ENCODE measurements at places on chromosomes 1 and 21.

GRCh38 chr21:22120616-22121266 lies 1122.5 kb downstream of the NCAM2 start:
- no peak for DNase-seq

DNA sequence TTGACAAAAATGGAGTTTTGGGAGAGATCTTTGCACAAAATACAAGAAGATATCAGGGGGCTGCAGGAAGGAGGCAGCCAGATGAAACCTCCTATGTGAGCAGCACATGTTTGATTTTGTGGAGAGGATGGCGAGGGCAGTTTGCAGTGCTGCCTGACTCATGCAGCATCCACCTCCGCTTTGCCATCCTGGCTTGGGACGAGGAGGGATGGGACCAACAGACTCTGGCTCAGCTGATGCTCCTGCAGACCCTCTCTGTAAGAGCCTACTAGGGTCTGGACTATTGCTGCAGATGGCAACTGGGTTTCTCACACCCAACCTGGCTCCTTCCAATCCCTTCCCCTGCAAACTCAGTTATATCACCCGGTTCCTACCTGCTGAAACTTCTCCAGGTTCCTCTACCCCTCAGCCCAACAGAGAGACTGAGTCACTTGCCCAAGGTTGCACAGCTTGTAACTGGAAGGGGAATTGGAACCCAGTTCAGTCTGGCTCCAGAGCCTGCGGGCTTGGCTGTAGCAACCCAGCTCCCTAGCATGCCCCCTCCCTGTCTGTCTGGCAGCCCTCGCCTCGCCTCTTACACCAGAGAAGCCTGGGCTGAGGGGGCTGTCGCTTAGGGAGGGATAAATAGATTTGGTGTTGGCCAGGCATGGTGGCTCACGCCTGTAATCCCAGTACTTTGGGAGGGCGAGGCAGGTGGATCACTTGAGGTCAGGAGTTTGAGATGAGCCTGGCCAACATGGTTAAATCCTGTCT lies 205.8 kb downstream of the PTPRU start:
- DNase-seq, result no peak

- DNase-seq, result peak; percentile 23
Measured at GRCh38 chr1:39575191-39576015, 1.2 kb downstream of the PABPC4 start.

DNA sequence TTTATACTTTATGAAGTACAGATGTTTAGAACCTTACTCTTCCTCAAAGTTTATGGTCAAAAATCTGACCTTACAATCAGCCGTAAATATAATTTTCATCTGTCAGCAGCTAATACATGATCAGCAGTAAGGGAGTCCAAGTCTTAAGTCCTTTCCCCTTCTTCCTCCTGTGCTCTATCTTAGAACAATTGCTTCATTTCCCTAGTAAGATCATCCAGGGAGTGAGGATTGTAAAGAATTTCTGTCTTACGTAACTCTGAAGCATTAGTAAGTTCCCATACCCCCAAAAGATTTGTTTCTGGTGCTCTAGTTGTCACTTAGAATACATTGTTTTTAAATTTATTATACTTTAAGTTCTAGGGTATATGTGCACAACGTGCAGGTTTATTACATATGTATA lies 2.1 kb downstream of the SETDB1 start:
- peak; percentile 3 for DNase-seq

GRCh38 chr1:238681451-238681850 lies 704.9 kb upstream of the CHRM3 start:
- DNase-seq, result no peak

- DNase-seq, result peak; percentile 34
Measured at GRCh38 chr1:30033256-30034104, 689.9 kb downstream of the MATN1 start.

- DNase-seq, result peak; percentile 68
Measured at GRCh38 chr1:82978461-82979324, 1020.2 kb downstream of the TTLL7 start.

GRCh38 chr1:89739013-89739843 lies 81.6 kb upstream of the LRRC8D start:
- DNase-seq, result peak; percentile 41

- DNase-seq, result no peak
Measured at GRCh38 chr1:107110326-107110725, 30.5 kb upstream of the NTNG1 start.

DNA sequence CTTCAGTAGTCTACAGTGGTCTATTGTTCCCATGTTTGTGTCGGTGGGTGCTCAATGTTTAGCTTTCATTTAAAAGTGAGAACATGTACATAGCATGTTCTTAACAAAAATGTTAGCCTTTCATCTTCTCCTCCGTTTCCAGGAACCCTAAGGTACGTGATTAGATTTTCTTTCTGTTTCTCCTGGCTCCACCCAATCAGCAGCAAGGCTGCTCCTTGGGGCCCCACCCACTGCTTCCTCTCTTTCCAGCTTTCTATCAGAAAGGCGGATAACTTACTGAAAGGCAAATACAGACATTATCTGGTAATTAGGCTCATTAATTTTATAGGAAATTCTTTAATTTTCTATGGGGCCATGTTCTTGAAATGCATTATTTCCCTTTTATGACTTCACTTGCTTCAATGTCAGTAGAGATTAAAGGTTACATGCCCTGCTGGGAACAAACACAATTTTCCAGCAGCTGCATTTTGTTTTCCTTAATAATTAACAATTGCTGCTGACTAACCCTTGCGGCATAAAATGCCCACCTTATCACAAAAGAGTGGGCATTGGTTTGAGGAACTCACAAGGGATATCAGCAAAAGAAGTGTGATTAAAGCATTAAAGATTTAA lies 324.9 kb upstream of the SNX7 start:
- peak; percentile 79 for DNase-seq

GRCh38 chr1:248372394-248372793 lies 3.2 kb upstream of the OR2T6 start:
- no peak for DNase-seq

GRCh38 chr1:76919085-76919484 lies 51.8 kb downstream of the ST6GALNAC5 start:
- DNase-seq, result no peak

DNA sequence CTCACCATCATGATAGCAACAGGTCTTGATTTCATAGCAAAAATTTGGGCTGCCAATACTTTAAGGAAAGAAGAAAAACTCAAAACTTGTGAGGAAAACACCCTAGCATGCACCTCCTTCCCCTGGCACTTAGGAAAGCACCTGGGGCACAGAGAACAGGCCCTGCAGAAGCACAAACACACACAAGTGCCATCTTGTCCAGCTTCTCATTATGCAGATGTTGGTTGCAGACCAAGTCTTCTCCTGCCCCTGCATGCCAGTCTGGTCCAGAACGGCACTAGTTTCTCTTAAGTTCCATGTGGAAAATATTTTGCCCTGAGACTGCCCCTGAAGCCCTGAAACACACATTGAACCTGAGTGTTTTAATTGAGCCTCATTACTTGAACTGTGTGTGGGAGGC lies 6.3 kb upstream of the ETV3 start:
- DNase-seq, result no peak

GRCh38 chr1:112325504-112325903 lies 70.5 kb upstream of the CTTNBP2NL start:
- DNase-seq, result no peak

- no peak for DNase-seq
Measured at GRCh38 chr1:2269922-2270259, 41.8 kb downstream of the SKI start.

GRCh38 chr1:150221552-150221951 lies 14.4 kb downstream of the ANP32E start:
- DNase-seq, result peak; percentile 9

GRCh38 chr1:93007941-93008577 lies 46.8 kb upstream of the DIPK1A start:
- peak; percentile 69 for DNase-seq

GRCh38 chr21:29235714-29236197 lies 63.0 kb upstream of the BACH1 start:
- peak; percentile 48 for DNase-seq

DNA sequence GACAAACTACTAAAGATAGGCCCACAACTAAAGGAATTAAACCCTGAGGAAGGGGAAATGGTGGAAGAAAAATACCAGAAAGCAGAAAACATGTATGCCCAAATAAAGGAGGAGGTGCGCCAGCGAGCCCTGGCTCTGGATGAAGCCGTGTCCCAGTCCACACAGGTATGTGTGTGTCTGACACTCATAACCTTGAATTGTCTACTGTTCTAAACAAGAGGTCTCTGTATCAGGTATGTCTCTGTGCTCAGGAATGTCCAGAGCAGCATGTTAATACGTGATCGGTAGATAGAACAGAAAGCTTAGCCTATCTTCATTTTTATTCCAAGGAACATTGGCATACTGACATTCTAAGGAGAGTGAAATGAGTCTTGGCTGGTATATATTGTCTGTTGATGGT lies 55.8 kb upstream of the BMP8A start:
- DNase-seq, result no peak

GRCh38 chr21:15650735-15651134 lies 79.0 kb upstream of the USP25 start:
- DNase-seq, result no peak

DNA sequence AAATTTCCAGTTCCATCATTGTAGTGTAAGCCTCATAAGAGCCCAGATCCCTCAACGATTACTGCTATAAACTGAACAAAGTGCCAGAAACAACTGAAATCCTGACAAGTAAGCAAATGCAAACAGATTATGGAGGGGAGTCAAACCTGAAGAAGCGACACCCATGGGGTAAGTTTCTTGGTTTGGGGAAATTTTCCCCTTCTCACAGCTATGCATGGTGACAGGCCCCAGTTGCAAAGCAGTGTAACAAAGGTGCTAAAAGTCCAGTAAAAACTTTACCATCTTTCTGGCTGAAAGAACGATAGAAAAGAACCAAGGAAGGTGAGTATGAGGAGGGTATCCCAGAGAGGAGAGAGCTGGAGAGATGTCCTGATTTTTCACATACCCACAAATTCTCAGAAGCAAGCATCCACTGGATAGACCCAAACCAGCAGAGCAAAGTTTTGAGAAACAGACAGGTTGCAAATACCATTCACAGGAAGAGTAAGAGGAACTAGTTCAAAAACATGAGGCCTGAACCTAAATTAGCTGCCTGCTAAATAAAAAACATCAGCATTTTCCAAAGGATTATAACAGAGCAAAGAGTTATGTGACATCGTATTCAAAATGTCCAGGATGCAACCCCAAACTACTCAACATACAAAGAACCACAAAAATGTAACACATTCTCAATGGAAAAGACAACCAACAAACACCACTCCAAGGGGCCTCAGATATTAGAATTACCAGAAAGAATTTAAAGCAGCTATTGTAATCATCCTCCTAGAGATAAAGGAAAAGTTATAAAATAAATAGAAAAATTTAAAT lies 14.5 kb downstream of the SCYL3 start:
- no peak for DNase-seq

- no peak for DNase-seq
Measured at GRCh38 chr1:222006715-222007114, 264.8 kb upstream of the DUSP10 start.

DNA sequence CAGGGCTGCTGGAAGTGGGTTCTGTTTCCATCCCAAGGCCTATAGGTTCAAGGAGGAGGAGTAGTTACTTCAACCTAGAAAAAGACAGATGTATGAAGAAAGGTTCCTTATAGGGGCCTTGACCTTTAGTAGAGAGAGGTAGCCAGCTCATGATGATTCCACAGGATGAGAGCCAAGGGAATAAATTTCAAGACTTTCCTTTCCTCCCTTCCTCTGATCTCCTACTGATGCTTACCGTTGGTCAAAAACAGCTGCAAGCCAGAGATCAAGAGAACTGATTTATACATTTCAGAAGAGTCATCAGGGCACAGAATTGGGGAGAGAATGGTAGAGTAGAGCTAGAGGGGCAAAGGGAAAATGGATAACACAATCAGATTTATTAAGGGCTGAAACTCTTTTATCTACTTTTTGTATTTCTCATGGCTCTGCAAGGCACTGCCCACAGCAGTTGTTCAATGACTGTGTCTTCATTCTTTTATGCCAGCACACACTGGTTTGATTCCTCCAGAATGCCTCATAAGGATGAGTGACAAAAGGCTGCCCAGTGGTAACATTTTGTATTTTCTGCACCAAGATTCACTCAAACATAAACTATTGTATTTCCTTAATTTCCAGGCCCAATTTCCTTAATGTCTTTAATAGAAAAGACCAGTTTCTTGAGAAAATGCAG lies 37.4 kb downstream of the AK5 start:
- DNase-seq, result peak; percentile 53

GRCh38 chr21:43306911-43307676 lies 119.8 kb downstream of the SIK1 start:
- peak; percentile 72 for DNase-seq

- DNase-seq, result peak; percentile 2
Measured at GRCh38 chr1:189220750-189221149, 1256.9 kb downstream of the BRINP3 start.

GRCh38 chr1:33365560-33365997 lies 44.7 kb upstream of the A3GALT2 start:
- DNase-seq, result peak; percentile 81

DNA sequence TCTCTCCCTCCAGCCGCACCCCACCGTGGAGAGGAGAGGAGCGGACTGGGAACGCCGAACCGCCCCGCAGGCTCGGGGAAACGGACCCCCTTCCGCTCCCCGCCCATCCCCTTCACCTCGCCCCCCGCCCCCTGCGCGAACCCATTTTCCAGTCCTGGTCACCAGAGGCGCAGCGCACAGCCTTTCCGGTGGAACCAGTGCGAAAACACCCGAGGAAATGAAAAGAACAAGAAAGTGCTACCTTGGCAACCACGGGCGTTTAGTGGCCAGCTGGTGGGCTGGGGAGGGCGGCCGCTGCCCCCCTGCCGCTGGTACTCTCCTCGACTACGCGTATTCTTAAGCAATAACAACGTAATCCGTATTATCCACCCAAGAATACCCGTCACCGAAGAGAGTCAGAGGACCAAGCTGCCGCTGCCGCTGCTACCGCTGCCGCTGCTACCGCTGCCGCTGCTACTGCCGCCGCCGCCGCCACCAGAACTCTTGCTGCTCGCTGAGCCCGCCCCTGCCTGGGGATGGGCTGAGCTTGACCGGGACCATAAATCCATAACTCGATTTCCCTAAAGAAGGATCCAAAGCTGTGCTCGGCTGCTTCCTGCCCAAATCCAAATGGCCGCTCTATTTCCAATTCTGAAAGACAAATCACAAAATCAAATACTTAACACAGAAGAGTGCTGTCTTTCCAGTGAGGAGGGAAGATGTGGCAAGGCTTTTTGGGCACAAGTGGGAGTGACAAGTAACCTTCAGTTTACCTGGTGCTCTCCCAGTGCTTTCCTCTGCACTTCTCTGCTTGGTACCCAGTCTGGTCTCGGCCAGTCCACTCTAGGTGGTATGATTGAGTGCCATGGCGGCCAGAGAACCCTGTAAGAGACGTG lies 125.2 kb upstream of the DPYD start:
- no peak for DNase-seq

GRCh38 chr1:110184446-110184845 lies 25.7 kb upstream of the KCNC4 start:
- DNase-seq, result no peak

GRCh38 chr1:203644661-203645510 lies 18.3 kb downstream of the ATP2B4 start:
- peak; percentile 49 for DNase-seq

- no peak for DNase-seq
Measured at GRCh38 chr1:62397301-62397700, 39.5 kb upstream of the USP1 start.
